ENCODE measurements at places on chromosomes 5 and 9.
A peak's percentile ranks its signal among the peaks of the same experiment; 100 is the strongest.

GRCh38 chr5:54885636-54886035 lies 99.8 kb downstream of the ESM1 start:
- no peak for DNase-seq

- no peak for DNase-seq
These were observed 472.8 kb downstream of the DMRTA1 start for GRCh38 chr9:22919423-22919822.

DNA sequence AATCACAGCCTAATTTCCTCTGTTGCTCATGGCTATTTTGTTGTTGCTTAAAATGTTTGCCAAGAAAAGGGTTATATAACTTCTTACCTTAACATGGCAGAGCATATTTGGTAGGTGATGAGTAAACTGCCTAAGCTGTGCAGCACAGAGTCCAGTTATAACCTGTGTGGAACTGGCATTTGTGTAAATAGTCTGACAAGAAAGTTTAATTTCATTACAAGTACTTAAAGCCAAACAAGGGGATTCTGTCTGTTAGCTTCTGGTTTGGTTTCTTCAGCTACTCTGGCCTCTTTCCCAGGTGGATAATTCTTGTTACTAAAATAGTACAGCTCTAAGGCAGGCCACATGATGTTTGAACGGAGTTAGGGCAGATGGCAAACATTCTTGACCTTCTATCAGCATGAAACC lies 72.2 kb downstream of the PTCD2 start:
- DNase-seq = no peak

DNA sequence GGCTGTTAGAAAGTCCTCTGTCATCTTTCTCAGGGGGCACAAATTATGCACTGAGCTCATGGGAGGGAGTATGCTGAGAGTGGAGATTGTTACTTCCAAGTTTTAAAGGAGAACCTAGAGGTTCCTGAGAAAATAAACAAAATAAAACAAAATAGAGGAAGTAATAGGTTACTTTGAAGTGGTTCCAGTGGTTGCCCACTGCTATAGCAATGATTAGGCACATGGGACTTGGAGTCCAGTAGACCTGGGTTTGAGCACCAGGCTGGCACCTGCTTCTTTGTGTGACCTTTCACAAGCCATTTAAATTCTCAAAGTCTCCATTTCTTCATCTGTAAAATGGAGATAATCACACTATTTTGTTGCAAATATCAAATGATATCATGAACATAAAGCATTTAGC lies 13.8 kb upstream of the CDC23 start:
- DNase-seq = no peak

DNA sequence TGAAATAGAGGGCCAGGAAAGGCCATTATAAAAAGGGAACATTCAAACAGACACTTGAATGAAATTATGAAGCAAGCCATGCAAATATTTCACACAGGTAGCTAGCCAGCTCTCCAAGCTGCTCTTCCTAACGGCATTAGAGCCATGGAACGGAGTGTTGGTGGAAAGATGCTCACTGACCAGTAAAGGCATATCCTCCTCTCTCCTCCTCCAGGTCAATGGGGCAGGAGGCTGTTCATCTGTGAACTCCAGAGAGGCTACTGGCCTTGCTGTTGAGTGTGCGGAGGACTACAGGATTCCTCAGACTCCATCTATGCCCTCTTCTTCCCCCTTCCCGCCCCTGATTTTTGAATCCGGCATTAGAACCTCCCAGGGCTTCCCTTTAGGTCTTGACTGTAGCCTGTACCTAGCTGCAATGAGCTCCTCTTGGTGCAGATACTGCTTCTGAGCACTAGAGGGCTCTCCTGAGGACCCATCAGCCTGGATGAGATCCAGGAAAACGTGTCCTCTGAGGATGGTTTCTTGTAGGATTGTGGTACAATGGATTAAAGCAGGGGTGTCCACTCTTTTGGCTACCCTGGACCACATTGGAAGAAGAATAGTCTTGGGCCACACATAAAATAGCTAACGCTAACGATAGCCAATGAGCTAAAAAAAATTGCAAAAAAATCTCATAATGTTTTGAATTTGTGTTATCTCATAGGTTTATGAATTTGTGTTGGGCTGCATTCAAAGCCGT lies 162.2 kb downstream of the SREK1 start:
- DNase-seq = peak; percentile 34
